Muscle of leg (tissue), 16 donors: ENCODE measurements at places on chromosomes 11 and 22. TPM values are rescaled to one million over a fixed set of nuclear protein-coding genes. Genes with fewer than 3 reads are reported as not detected.

Gene OR5P2
- total RNA-seq = not detected

Gene ARHGEF17
- total RNA-seq = 23.8 TPM

Gene XRRA1
- total RNA-seq = 7.2 TPM

Gene ACTN3
- total RNA-seq = 81.6 TPM

Gene HOATZ
- not detected for total RNA-seq
